NCI-H1092 treated with DMSO at 0.1 percent for 48 hours (cell line): ENCODE measurements at places on chromosomes 6 and 20.

GRCh38 chr20:63284083-63284440 is 8.9 kb upstream of the COL20A1 start:
- DNase-seq = no peak

- DNase-seq = no peak
These were observed 30.1 kb upstream of the CSNK2A1 start for GRCh38 chr20:573414-574296.

DNA sequence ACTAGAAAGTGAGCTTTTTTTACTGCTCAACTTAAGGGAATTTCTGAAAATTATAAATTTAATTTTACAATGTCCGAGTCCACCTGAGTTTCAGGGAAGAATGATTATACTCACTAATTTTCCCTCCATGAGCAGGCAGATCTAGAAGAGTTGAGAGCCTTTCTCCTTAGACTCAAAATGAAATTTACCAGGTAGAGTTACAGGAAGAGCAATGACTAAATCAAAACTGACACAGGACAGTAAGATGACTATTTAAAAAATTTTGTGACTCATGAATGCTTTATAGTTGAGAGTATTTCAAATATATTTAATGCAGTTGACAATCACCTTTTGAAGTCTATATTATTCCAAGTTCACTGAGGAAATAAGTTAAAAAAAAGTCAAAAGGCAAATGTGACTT is 198.1 kb upstream of the NRSN1 start:
- DNase-seq = no peak

DNA sequence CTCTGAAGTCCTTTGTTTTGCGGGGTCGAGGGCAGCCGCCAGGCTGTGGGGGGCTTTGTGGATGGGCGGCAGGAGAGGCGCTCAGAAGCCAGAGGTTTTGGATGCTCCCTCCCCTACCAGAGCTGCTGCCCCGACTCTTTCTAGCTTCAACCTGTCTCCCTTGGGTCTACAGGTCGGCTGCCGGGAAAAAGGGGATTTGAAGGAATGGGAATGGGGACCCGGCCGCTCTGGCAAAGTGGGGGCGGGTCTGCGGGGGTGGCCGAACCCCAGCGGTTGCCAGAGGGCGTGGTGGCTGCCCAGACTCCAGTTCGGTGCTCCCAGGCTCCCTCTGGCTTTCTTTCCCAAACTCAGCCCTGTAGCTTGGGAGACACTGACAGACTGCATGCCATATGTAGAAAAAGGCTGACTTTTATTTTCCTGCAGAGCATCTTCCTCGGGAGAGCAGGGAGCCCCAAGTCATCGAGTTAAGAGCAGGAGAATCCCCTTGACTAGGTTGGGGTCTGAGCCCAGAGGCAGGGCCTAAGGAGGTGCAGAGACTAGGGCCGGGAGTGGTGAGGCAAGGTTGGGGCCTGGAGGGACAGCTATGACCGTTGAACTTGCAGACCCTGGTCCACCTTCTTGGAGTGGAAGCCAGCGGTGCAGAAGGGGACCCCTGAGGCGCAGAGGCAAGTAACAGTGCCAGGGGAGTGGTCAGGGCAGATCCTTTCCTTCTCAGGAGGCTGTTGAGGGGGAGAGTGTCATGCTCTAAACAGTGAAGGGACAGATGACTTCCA is 1.4 kb upstream of the PPP1R18 start:
- DNase-seq = no peak

GRCh38 chr6:71040841-71041240 is 84.0 kb upstream of the B3GAT2 start:
- DNase-seq = no peak

DNA sequence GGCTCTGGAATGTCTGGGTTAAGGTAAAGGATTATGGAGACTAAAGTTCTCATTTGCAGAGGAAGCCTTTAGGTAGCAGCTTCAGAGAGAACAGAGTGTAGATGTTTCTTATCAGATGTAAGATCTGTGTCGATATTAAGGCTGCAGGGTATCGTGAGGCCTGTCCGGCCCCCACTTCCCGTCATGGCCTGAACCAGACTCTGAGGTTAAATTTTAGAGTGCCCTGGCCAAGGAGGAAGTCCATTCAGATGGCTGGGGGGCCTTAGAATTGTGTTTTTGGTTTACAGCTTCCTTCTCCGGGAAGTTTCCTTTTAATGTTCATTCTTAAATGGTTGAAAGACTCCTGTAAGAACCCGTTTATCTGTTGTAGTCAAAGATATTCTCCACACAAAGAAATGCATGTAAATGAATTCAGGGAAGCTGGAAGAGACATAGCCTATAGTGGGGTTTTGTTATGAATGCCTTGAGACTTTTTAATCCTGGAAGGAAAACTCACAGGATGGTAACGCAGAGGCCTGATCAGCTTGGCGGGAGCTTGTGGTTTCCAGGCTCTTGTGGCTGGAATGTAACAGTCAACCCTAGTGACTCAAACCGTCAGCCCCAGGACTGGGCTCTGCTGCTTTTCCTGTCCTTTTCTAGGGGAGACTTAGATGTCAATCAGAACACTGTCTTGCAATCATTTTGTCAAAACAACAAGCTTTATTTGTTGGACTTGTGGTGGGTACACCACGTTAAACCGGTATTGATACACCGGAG is 34.7 kb downstream of the KIF25 start:
- no peak for DNase-seq

GRCh38 chr20:19301843-19302242 is 89.4 kb downstream of the SLC24A3 start:
- no peak for DNase-seq

DNA sequence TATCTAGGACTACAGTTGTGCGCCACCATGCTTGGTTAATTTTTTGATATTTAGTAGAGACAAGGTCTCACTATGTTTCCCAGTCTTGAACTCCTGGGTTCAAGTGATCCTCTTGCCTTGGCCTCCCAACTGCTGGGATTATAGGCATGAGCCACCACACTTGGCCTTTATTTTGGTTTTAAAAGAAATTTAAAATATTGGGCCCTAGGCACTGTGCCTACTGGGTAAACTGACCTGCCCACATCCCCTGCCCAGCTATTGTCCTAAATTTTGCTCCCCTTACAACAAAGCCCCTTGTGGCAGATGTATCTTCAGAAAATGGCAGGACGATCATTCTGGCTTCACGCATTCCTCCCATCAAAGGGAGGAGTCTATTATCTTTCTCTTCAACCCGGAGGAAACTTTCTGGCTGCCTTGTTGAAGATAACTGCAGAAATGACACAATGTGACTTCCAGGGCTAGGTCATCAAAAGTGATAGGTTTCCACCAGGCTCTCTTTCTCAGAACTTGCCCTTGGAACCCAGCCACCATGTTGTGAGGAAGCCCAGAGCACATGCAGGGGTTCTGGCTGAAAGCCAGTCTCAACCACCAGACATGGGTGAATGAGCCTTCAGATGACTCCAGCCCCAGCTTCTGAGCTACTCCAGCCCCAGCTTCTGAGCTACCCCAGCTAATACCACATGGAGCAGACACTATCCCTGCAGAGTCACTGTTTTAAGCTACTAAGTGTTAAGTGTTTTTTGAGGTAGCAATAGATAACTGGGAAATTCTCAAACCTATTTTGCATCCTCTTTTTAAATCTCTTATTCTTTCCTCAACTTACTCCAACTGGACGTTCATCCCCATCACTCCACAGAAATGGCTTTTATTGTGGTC is 4.6 kb upstream of the GUCA1B start:
- peak; percentile 58 for DNase-seq

GRCh38 chr20:46997187-46997586 is 102.5 kb downstream of the EYA2 start:
- DNase-seq = no peak

- no peak for DNase-seq
These were observed 239.5 kb downstream of the SLC24A3 start for GRCh38 chr20:19451923-19452295.

GRCh38 chr20:49559411-49560081 is 8.4 kb downstream of the PTGIS start:
- no peak for DNase-seq

DNA sequence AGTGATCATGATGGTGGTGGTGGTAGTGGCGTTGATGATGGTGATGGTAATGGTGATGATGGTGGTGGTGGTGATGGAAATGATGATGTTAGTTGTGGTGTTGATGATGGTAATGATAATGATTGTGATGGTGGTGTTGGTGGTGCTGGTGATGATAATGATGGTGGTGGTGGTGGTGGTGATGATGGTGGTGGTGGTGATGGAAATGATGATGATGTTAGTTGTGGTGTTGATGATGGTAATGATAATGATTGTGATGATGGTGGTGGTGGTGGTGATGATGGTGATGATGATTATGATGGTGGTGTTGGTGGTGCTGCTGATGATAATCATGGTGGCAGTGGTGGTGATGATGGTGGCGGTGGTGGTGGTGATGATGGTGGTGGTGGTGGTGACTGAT is 51.4 kb downstream of the ARHGAP40 start:
- DNase-seq = no peak

DNA sequence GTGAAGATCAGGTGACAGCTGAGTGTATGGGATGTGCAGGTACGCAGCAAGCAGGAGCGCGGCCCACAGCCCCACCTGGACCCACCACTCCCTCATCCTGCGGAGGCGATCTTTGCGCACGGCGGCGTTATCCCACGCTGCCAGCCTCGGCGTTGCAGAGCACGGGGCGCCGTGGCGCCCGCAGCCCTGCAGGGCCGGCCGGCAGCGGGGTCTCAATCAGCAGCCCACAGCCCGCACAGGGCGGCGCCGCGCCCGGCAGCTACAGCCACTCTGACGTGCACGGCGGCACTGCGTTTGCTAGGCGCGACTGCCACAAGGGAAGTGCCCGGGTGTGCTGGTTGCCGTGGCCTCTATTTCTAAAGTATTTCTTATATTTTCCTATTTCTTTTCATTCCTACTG is 46.9 kb downstream of the LAMA2 start:
- DNase-seq = no peak

- no peak for DNase-seq
These were observed 52.7 kb downstream of the FGD2 start for GRCh38 chr6:37058084-37058586.

GRCh38 chr6:9140172-9140571 is 704.8 kb upstream of the SLC35B3 start:
- peak; percentile 84 for DNase-seq

GRCh38 chr20:25018425-25018824 is 25.9 kb upstream of the APMAP start:
- no peak for DNase-seq

GRCh38 chr20:31652917-31653396 is 15.2 kb downstream of the COX4I2 start:
- peak; percentile 80 for DNase-seq

DNA sequence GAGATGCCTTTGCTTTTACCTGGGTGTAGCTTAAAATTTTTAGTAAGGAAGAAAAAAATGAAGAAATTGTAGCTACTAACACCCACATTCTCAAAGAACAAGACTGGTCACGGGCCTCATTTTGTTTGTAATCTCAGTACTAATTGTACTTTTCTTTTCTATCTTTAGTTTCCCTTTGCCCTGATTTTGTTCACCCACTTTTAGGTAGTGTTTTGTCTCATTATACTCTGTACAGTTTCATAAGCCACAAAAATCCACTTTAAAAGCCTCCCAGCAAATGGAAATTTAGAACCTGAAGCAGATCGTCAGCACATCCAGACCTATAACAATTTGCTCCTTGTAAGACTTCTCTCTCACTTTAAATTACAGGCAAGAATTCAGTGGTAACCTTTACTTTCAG is 43.3 kb downstream of the TP53INP2 start:
- DNase-seq = no peak

GRCh38 chr20:4592316-4593148 is 129.2 kb upstream of the PRND start:
- DNase-seq = no peak

DNA sequence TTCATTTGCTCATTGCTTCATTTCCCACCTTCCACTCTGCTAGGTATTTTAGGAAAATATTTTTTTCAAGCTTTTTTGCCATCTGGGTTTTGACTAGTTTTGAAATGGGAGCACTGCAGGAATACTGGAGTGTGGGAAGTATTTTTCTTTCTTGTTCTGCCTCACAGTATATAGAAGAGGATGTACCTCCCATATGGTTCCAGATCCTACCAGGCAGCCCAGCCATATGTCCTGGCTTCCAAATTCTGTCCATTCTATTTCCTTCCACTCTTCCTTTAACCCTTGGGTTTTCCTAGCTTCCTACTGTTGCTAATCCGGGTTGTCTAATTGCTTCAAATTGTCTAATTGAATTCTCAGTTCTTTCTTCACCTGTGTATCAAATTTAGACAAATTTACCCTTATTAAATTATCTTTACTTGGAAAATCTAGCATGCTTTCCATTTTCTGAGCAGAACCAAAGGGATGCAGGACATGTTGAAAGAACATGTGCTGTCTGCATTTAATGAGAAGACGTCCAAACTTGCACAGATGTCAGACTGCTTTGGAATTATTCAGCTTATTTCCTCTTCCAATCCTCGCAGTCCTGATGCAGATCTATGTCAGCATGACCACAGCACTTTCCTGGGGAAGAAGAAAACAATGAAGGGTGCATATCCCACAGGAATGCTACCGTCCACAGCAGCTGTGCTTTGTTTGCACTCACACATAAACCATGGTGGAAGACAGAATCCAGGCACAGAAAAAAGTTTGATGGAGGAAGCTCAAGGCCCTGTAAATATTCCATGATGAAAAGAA is 1273.9 kb upstream of the MAP3K7 start:
- no peak for DNase-seq

- DNase-seq = peak; percentile 1
These were observed 20.3 kb upstream of the SLA2 start for GRCh38 chr20:36666181-36666740.

DNA sequence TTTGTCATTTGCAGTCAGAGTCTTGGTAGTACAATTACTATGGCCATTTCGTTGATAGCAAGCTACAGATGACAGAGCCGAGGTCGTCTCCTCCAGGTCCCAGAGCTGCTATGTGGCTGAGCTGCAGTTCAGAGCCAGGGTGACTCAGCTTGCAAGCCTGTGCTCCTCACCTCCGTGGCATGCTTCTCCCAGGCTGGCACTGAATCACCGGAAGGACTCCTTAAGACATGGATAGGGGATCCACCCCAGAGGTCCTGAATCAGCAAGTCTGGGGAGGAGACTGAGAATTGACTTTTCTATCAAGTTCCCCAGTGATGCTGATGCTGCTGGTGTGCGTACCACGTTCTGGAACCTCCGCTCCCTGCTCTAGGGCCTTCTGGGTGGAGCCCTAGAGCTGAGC is 291.2 kb downstream of the CDH26 start:
- DNase-seq = no peak

- DNase-seq = no peak
These were observed 222.2 kb upstream of the PRSS16 start for GRCh38 chr6:27025351-27025750.

DNA sequence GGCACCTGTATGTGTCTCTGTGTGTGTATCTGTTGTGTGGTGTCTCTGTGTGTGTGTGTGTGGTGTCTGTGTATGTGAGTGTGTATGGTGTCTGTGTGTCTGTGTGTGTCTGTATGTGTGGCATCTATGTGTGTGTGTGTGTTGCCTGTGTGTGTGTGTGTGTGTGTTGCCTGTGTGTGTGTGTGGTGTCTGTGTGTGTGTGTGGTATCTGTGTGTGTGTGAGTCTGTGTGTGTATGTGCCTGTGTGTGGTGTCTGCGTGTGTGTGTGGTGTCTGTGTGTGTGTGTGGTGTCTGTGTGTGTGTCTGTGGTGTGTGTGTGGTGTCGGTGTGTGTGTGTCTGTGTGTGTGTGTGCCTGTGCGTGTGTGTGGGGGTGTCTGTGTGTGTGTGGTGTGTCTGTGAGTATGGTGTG is 31.7 kb upstream of the VEGFA start:
- no peak for DNase-seq

- DNase-seq = peak; percentile 15
These were observed 23.2 kb downstream of the HLA-A start for GRCh38 chr6:29965563-29965872.
